ENCODE measurements at places on chromosomes 3 and 15.

DNA sequence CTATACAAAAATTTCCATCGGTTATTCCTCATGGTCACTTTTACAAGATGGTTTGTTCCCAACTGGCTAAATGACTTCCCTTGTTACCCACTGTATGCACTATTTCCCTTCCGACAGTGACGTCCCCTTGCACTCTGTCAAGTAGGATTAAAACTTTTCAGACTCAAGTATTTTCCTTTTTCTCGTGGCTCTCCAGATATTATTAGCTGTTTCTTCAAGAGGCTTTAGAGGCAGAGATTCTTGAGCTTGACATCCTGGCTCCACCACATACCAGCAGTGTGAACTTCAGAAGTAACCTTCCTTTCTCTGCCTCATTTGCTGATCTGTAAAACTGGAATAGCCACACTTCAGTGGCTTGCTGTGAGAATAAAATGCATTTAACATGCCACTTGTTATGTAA, 14.0 kb downstream of the CSNK1G1 start:
- no peak for DNase-seq

DNA sequence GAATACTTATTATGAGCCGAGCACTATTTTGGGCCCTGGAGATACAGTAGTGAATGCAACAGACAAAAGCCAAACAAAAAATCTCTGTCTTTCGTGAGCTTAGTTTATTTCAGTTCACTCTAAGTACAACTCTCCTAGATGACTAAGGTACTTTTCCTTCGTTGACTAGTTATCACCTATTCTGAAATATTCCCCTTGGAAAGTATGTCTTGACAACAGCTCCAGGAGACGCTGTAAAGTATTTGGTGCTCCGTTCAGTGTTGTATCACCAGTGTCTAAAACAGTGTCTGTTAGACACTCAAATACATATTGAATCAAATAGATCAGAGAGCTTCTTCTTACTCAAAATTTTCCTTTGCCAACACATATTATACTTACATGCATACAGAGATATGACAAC, 119.6 kb downstream of the TFDP2 start:
- DNase-seq, result no peak

- no peak for DNase-seq
Measured at GRCh38 chr3:195601382-195601781, 17.6 kb upstream of the APOD start.

DNA sequence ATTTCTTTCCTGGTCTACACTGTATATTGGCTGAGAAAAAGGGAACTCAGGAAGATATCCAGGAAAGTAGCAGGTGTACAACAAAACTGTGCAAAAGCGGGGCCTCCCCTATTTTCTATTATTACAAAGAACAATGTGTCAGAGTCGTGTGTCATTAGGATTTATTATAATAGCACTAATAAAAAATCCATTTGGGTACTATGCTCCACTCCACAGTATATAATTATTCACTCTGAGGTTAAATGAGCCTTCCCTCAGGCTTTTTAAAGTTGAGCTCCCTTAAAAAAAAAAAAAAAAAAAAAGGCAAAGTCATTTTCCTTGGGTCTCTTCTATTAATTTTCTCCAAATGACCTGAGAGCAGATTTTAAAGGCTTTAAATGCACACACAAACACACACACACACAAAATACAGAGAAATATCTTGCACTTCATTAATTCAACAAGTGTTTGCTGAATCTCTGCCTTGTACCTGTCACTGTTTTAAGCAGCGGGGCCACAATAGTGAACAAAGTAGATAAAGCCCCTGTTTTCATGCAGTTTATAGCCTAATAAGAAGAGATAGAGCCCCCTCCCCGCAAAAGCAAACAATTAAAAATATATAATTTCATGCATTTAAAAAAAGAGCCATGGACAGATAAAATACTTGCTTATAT, 1.3 kb upstream of the DPP8 start:
- no peak for DNase-seq

GRCh38 chr3:182142928-182143327, 431.2 kb downstream of the SOX2 start:
- no peak for DNase-seq

- no peak for DNase-seq
Measured at GRCh38 chr3:39180183-39180545, 12.2 kb downstream of the XIRP1 start.

DNA sequence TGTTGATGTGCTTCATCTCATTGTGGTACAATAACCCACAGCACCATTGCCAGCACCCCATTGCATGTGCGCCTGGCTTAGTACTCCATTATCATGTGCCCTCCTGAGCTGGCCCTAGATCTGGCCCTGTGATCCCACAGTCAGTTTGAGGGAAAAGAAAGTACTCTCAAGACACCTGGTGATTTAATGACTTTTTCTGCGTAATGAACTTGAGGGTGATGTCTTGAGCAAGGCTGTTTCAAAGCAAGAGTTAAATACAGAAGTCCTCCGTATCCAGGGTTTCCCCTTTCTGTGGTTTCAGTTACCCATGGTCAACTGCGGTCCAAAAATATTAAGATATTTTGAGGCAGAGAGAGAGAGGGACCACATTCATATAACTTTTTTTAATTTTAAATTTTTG, 16.3 kb downstream of the C3orf20 start:
- no peak for DNase-seq

GRCh38 chr3:126828306-126828705, 124.3 kb downstream of the CHCHD6 start:
- DNase-seq, result no peak

DNA sequence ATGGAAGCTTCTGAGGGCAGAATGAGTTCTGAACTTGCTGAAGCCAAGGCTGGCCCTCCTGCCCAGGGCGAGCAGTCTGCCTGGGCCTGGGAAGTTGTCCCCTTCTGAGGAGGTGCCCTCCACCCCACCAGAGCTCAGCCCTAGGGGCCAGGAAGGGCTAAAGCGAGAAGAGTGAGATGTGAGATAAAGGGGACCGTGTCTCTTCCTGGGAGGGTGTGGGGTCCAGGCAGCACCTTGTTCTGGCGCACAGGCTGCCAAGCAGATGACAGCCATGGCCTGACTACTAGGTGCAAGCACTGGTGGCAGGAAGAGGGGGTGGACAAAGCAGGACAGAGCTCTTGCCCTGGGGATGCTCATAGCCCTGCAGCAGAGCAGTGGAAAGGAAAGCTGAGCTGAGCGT, 3.7 kb downstream of the PAK6 start:
- DNase-seq, result no peak

GRCh38 chr15:56356616-56357015, 8.6 kb upstream of the TEX9 start:
- DNase-seq, result peak; percentile 19

DNA sequence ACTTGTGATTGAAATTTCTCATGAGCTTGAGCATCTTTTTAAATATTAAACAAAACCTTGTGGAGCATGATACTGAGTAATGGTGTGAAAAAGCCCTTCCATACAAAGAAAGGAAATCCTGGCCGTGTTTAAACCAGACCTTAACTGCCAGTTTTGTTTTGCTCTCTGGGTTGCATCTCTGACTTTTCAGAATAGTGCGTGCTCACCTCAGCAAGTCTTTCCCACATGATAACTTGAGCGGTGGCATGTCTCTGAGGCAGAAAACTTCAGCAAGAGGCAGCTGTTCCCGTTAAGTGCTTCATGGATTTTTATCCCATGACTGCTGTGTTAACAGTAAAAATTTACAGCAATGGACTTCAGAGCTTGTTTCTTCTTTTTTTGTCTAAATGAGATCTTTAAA, 393.3 kb downstream of the FEZF2 start:
- no peak for DNase-seq

DNA sequence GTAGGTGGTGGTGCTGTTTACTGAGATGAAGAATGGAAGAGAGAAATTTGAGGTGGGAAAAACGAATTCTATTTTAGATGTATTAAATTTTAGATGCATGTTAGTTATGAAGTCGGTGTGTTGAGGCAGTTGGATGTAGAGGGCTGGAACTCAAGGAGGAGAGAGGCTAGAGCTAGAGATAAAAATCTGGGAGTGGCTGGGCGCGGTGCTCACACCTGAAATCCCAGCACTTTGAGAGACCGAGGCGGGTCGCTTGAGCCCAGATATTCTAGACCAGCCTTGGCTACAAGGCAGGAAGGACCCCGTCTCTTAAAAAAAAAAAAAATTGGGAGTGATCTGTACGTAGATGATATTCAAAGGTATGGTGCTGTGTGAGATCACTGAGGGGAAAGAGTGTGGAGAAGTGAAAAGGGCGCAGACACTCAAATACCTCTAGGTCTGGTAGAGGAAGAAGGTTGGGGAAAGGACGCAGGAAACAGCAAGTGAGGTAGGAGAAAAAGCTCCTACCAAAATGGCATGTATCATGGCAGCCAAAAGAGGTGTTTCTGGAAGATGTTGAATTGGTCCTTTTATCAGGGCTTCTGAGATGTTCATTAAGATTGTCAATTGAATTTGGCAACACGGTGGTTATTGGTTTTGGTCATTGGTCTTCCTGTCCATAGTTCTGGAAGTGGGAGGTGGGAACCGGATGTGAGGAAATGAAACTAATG, 1.8 kb downstream of the YEATS2 start:
- no peak for DNase-seq

- DNase-seq, result no peak
Measured at GRCh38 chr15:73617913-73618312, 15.3 kb downstream of the NPTN start.

- DNase-seq, result no peak
Measured at GRCh38 chr3:41365973-41366372, 166.7 kb downstream of the CTNNB1 start.

DNA sequence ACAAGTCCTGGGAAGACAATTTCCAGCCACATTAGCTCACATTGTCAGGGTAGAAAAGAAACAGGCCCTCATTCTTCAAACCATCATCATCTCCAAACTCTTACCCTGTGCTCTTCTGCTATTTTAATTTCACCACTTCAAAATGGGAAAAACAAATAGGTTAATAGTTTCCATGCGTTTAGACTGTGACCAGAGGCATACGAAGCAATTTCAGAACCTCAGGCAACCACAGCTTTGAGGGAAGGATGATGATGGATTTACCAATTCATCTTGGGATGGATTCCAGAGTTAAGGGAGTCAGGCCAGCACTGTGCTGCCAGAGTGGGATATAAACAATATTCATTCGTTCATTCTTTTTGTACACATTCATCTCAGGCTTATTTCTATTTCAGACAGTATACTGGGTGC, 307.8 kb upstream of the TPRG1 start:
- no peak for DNase-seq

- DNase-seq, result no peak
Measured at GRCh38 chr3:67278015-67278618, 280.0 kb downstream of the KBTBD8 start.

DNA sequence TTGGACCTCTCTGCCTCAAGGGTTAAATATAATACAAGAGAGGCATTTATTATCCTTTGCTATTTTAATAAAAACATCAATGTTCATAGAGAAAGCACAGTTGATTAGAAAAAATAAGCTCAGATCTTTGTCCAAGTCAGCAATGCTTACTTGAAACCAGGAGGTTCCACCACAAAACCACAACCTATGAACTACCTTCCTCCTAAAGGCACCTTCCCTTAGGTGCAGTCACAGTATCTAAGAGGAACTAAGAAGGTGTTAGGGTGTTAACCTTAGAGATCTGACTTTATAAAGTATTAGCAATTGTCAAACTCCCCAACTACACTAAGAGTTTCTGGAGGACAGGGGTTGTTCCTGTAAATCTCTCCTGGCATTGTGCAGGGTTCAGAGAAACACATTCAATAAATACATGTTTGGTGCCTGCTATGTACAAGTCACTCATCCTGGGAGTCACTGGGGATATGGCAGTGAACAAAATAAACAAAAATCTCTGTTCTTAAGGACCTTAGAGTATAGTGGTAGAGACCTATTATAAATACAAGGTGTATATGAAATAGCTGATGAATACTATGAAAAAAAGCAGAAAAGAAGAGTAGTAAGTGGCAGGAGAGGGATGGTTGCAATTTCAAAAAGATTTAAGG, 208.6 kb downstream of the NFKBIZ start:
- DNase-seq, result no peak

DNA sequence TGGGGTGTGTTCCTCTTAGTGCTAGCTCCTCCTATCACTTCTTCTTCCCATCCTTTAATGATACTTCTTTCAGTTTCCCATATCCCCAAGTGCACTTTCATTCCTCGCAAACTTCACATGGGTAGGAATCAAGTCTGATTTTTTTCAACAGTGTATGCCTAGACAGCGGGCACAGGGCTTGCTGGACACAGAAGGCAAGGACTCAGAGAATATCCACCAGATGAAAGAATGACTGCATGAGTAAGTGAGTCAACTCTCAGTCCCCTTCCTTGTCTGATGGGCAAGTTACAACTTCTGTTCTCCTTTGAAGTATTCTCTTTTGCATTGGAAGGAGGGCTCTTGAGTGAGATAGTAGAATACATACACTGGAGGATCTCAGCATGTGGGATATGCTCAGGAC, 3.1 kb upstream of the SQOR start:
- peak; percentile 44 for DNase-seq

DNA sequence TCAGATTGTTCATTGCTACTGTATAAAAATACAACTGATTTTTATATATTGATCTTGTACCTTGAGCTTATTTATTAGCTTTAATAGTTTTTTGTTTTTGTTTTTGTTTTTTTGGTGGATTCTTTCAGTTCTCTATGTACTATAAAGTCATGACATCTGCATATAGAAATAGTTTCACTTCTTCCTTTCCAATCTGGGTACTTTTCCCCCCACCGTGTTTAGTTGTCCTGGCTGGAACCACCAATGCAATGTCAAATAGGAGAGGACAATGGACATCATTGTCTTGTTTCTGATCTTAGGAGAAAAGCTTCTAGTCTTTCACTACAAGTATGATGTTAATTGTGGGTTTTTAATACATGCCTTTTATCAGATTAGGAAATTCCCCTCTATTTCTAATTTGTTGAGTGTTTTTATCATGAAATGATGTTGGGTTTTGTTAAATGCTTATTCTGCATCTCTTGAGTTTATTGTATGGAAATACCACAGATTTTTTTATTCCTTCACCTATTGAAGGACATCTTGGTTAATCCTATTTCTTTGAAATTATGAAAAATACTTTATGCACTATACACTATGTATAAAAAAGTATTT, 2.8 kb upstream of the XCR1 start:
- DNase-seq, result no peak

DNA sequence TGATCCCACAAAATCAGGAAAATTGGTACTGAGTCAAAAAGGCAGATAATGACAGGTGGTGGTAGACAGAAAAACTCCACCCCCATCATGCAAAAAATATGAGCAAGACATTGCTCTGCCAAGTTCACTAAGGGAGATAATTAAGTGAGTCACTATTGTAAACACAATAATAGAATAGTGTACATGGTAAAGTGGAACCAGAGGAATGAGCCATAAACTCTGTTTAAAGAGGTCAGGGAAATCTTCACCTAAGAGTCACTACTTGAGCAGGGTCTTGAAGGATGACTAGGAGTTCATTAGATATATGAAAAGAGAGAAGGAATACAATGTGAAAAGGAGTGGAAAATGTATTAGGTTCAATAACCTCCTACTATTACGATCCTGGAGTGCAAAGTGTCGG, 213.4 kb upstream of the PEX5L start:
- peak; percentile 92 for DNase-seq

Measured in HCEC 1CT (cell line).